ENCODE measurements at places on chromosomes 3 and 15. TPM values are rescaled to one million over a fixed set of nuclear protein-coding genes. Genes with fewer than 3 reads are reported as not detected.

DNA sequence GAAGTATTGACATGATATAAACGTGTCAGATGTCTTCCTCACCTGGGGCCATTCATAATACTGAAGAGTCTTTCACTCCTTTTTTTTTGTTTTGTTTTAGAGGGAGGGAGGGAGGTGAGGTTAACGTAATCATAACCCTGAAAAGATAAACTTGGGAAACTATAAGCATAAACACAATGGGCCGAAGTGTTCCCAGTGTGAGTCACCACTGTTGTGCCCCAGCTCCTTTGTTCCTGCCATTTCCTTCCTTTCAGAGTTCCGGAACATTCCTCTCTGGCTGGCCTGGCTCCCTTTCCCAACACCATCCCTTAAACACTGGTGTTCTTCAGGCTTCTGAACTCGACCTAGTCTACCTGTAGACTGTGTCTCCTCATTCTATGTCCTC lies 18.6 kb downstream of the PLD1 start:
- DNase-seq, result no peak

DNA sequence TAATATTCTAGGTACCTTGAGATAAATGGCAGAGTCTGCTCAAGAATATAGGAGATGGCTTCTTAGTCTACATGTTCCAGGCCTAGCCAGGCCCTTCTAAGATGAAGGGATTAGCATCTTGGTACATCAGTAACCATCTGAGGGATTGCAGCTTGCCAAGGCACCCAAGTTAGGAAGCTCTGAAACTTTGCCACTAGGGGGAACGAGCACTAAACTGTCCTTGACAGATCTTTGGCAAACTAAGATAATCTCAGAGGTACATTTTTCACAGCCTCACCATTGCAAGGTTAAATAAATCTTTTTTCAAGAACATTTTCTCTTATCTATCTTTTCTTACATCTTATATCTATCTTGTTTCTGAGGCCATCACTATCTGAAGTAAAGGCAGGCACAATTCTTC lies 351.2 kb downstream of the RAP2B start:
- DNase-seq, result no peak

- no peak for DNase-seq
Measured at GRCh38 chr15:71219645-71220044, 104.4 kb downstream of the THSD4 start.

GRCh38 chr15:76360416-76360815 lies 23.8 kb downstream of the ISL2 start:
- no peak for DNase-seq

DNA sequence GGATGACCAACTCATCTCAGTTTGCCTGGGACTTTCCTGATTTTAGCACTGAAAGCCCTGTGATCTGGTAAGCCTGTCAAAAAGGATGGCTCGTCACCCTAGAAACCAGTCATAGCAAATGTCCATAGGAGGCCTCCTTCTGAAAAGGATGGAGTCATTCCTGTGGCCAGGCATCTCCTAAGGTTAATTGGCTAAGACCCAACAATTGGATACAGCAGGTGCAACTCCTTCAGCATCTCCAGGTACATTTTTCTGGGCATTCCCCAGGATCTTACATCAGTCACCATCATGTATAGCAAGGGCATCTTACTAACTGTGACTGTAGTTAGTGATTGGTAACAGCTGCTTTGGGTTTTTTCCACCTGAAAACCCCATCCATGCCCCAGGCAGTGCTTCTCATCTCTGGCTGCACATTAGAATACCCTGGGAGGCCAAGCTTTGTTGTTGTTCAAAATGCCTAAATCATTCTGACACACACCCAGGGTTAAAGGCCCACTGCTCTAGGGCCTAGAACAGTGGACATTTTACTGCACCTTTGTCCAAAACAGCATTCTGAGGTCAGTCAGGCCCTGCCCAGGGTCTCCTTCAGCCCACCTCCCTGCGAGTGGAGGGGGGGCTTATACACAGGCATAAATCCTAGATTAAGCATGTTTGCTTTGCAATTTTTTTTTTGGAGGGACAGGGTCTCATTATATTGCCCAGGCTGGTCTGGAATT lies 28.3 kb upstream of the GALNT15 start:
- no peak for DNase-seq

- DNase-seq, result no peak
Measured at GRCh38 chr3:101900736-101901135, 51.4 kb downstream of the NFKBIZ start.

GRCh38 chr15:23690015-23690414 lies 2.9 kb upstream of the NDN start:
- DNase-seq, result no peak

GRCh38 chr3:118810499-118811035 lies 224.1 kb downstream of the IGSF11 start:
- DNase-seq, result no peak

The POLR2H gene
- total RNA-seq, result 122 TPM

DNA sequence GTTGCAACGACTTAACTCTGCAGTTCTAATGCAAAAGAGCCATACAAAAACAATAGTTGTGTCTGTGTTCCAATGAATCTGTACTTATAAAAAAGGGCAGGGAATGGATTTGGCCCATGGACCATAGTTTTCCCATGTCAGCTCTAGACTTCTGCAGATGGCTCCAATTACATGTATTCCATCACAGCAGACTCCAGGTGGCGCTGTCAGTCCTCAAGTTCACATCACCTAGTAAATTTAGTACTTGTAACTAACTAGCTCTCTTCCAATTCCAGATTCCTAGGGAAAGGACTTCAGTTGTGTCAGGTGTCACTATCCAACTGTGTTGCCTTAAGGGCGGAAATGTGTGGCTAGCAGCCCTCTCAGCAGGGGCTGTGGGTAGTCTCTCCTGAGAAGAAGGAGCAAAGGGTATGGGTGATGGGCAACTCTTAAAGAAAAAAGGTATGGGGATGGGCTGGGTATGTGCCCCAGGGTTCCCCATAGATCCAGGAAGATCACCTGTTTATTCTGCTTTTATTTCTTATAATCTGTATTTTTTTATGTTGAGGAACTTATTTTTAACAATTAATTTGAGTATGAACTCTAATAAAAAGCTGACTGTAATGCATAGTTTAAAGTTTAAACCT lies 36.2 kb downstream of the BBS4 start:
- peak; percentile 78 for DNase-seq
